Skin of body (tissue), 3 donors: ENCODE measurements at places on chromosomes 7 and 10. TPM values are rescaled to one million over a fixed set of nuclear protein-coding genes. Genes with fewer than 3 reads are reported as not detected.

Gene FAM237B
- total RNA-seq = not detected

DNA sequence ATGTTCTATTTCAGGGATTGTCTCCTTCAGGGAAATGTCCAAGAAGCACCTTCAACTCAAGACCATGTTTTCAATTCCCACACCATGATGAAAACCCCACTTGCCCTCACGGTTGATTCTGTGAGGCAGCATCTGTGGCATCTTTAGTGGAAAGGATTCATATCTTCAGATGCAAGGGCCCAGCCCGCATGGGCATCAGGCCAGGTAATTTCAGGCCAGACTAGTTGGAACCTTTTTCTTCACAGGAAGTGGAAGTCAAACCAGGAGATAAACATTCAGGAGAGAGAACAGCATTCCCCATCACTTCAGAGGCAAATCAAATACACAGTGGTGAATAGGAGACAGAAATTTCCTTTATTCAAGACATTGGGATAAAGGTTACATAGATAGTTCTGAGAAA lies 88.8 kb downstream of the JCAD start:
- DNase-seq = no peak

GRCh38 chr10:1549591-1550290 lies 187.6 kb downstream of the ADARB2 start:
- DNase-seq = no peak

DNA sequence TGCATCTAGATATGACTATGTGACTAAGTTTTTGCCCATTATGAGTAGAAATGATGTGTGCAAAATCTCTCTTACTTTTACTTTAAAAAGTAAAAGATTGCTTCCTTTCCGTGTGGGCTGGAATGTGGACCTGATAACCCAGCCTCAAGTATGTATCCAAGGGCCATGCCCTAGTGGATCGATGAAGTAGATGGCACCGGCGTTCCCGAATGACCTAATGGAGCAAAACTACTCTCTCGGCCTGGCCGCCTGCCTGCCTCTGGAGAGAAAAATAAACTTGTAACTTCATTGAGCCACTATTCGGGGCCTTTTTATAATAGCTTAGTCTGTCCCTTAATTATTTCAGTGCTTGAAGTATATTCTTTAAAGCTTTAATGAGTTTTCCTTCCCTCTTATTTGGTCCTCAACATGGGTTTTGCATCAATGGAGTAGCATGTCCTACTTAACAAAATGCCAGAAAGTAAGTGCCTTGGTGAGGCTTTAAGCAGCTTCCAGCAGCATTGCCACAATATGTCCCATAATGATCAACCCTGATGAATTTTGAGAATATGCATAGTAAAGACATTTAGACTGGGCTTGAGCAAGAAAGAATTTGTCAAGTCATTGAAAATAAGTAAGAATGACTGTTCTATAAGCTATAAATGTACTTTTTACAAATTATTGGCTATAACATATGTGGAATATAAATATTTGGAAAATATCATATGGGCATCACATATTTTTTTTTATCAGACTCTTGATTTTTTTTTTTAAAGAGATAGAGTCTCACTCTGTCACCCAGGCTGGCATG lies 61.4 kb downstream of the PLXDC2 start:
- DNase-seq = no peak
